ENCODE measurements at places on chromosomes 3 and 15.
A peak's percentile ranks its signal among the peaks of the same experiment; 100 is the strongest.

GRCh38 chr3:197305854-197306253 lies 7.4 kb upstream of the DLG1 start:
- no peak for DNase-seq

DNA sequence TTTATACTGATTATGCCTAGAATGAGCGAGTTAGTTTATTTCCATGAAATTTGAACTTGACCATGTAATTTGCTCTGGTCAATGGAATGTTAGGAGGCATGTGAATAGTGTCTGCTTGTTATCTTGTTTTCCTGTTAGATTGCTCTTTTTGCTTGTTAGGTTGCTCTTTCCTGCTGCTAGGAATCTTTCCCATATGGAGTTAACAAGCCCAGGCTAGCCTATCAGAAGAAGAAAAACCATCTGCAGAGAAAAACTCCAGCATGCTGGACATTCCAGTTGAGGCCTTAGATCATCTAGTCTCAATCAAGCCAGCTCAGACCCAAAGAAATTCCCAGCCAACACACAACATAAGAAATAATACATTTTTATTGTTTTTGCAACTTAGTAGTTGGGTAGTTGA lies 470.2 kb upstream of the AGTR1 start:
- DNase-seq = no peak

- DNase-seq = no peak
These were observed 31.6 kb downstream of the ANP32A start for GRCh38 chr15:68789091-68789490.

- DNase-seq = no peak
These were observed 179.5 kb upstream of the PDZRN3 start for GRCh38 chr3:73804204-73804603.

DNA sequence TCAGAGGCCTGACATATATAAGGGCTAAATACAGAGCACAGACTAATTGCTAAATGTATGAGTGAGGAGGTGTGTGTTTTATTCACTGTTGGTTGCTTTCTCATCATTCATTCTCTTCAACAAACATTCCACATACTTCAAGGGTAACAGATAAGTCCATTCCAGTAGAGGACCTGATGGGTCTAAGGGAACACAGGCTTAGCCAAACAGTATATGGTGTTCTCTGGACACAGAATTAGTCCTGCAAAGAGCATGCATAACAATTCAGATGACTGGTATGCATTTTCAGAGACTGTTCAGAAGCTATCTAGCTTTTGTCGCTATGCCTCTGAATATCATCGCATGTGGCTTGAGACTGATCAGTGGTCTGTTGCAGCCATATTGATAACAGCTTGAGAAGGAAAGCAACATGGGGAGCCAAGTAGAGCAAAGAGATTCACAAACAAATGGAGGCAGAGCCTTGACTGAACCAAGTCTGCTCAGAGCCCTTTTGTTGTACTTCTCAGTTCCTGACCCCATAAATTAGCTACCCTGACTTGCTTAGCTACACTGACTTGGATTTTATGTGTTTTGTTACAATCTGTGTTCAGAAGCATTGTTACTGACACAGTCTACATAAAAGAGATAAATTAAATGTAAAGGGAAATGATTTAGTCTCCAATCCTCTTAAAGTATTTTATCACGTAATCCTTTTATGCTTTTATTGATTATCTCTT lies 1178.7 kb downstream of the ROBO1 start:
- no peak for DNase-seq

GRCh38 chr3:59607656-59608055 lies 557.8 kb upstream of the CFAP20DC start:
- no peak for DNase-seq

DNA sequence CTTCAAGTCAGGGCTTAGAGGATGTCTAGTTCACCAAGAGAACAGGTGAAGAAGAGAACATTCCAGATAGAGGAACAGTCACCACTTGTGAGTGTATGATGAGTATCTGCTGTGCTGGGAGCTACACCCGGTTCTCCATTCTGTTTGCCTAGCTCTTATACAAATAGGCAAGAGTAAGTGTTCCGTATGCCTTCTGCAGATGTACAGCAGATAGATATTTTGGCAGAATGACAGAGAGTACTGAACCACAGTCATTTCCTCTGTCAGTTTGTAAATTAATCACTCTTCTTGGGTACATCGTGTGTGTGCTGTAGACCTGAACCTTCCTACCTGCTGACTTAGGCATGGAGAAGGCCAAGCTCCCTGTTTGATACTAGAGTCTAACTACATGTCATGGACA lies 108.3 kb upstream of the CTDSPL start:
- no peak for DNase-seq

DNA sequence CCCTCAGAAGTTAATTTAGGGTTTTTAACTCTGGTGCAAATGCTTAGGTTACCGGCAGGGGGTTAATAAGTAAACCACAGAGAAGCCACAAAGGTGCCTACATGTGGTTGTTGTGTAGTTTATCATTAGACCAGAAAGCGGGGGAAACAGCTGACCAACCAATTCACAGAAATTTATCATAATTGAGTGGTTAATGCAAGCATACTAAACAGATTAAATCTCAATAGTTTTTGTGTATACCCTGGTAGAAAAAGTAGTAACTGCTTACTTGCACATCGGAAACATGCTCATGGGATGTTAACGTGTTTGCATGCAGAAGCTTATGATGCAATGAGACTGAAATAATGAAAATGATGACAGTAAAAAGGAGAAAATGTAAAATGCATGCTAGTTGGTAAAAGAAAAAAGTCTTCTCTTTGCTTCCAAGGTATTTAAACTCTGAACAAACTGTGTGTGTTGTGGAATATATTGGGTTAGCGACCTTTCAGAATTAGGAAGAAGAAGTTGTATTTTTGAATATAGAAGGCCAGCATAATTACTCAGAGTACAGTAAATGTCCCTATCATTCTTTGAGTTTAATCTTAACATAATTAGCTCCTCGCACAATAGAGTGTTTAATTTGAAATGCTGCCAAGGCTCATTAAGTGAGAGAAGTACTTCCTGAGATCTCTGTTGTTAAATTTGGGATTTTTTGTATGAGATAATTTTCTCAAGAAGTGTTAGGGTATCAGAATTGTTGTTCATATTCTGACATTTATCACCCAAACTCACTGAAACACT lies 316.2 kb downstream of the PTPRG start:
- DNase-seq = no peak

- no peak for DNase-seq
These were observed 114.7 kb upstream of the TPM1 start for GRCh38 chr15:62927836-62928235.

- no peak for DNase-seq
These were observed 34.1 kb upstream of the RASGRP1 start for GRCh38 chr15:38598749-38599148.

GRCh38 chr15:74642348-74642733 lies 26.7 kb downstream of the CLK3 start:
- no peak for DNase-seq

- no peak for DNase-seq
These were observed 6.1 kb upstream of the EIF2B5 start for GRCh38 chr3:184129012-184129411.

DNA sequence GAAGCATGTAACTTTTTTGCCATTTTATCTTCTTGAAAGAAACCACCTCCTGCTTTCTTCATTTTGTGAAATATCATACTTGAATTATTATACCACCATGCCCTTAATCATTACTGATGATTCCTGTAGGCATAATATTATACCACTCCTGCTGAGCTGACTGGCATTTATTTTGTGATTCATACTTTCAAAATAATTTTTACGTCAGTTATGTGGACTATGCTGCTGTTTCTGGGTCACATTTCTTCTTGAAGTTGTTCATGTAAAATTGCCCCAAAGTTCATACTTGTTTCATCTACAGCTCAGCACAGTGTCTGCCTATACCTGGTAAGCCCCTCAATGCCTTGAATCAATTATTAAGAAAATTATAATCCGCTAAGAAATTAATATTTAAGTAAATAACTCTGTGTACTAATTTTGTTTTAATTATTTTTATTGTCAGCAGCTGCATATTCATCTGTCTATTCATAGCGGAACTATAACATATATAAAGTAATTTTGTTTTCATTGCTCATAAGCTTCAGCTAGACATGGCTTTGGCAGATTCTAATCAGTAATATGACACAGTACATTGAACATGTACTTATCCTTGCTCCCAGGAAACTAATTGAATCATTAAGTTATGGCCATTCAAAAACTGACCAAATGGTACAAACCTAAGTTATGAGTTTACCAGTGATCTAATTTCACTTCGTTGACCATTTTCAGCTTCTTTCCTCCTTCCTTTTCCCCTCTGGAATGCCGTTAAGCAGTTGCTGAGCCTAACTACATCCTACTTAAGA lies 160.0 kb downstream of the NAALADL2 start:
- no peak for DNase-seq

GRCh38 chr15:93848076-93848475 lies 383.3 kb upstream of the MCTP2 start:
- DNase-seq = no peak

DNA sequence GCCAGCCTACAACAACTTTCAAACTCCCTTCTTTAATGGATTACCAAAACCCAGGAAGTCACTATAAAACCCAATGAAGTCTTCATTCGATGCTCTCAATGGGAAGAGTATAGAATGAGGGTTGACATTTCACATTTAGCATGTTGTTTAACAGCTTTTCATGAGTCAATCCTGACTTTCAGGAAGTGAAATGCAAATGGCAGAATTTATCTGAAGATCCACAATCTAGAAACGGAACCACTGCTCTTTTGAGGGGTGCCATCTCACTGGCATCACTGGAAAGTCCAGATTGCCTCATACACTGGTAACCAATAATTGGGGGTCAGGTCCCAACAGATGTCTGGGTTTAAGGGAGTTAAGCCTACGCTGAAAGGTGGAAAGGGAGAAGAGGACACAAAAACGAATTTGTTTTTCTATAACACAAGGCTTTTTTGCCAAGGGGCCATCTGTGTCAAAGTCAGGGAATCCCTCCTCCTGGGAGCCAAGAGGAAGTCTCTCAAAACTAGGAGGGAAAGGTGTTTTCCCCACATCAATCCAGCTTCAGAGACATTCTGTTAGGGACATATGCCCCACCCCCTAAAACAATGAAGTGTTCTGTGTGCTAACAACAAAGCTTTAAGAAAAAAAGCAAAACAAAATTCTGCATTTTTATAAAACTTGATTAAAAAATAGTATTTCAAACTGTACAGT lies 12.0 kb upstream of the ATP1B3 start:
- DNase-seq = no peak

- DNase-seq = no peak
These were observed 6.5 kb upstream of the CORO2B start for GRCh38 chr15:68572309-68572708.

DNA sequence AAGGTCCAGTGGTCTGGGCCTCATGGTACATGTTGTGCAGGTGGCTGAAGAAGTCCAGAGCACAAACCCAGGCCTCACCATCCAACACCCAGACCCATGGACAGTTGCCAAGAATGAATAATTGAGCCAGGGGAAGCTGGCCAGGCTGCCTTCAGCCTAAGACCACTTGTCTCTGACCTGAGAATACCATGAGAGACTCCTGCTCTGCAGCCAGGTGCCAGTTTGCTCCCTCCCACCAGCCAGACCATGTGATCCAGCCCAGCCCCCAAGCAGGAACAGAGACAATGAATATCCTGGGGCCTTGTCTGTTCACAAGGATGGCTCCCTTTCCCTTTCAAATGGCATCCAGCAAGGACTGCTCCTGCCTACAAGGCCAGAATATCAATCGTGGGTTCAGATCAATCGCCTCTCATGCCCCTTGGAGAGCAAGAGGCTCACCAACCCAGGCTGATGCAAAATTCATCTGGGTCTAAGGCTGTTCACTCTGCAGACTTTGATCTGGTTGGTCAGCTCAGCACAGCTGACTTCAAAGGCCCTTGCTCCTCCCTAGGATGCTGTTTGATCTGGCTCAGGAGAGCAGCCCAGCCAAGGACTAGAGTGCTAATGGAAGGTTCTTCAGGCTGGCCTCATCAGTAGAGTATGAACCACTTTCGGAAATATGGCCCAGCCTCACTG lies 13.4 kb downstream of the TRAIP start:
- no peak for DNase-seq

DNA sequence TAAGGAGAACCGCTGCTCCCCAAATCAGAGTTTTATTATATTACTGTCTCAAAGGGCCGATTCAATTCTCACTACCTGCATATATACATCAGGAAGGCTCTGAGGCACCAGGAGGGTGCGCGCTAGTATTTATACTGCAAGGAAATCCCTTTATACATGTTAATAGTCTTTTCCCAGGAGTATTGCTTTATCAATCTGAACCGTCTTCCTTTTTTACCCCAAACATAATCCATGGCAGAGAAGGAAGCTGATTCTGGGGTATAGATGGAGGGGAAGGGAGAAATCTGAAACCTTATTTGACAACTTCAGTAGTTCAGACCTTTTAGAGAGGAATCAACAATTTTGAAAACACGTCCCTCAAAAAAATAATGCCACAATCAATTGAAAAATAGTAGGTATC lies at the start of gene POU1F1:
POU1F1 (minus strand) TSS at position 101 of the 400 bp plus-strand sequence. CDS start 122 bp downstream, outside the sequence.
- no peak for DNase-seq

GRCh38 chr3:127495821-127496655 lies 94.5 kb downstream of the TPRA1 start:
- DNase-seq = no peak

- DNase-seq = no peak
These were observed 15.4 kb downstream of the APH1B start for GRCh38 chr15:63292771-63293170.

DNA sequence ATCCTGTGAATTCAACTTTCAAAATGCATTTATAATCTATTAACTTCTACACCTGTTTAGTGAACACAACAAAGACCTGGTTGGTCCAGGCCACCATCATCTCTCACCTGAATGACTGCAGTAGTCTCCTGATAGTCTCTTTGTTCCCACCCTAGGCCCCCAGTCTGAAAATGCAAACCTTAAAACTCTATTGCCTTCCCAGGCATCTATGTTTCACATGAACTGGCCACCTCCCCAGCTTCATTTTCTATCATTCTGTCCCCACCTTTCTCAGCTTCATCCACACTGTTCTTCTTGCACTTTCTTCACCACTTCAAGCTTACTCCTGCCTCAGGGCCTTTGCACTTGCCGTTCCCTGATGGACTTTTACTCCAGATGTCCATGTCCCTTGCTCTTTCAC lies 45.0 kb downstream of the CLSTN2 start:
- DNase-seq = no peak

GRCh38 chr3:69051756-69052471 lies at the start of gene TMF1:
TMF1 (minus strand) TSS chr3:69052333; CDS start chr3:69052086, 247 bp downstream.
- DNase-seq = peak; percentile 99

GRCh38 chr3:142628801-142629200 lies 32.6 kb downstream of the PLS1 start:
- no peak for DNase-seq

GRCh38 chr3:186185194-186185787 lies 76.4 kb upstream of the ETV5 start:
- no peak for DNase-seq

GRCh38 chr15:20349774-20350498 lies 191.7 kb downstream of the GOLGA6L6 start:
- no peak for DNase-seq

GRCh38 chr15:20352241-20353200 lies 189.1 kb downstream of the GOLGA6L6 start:
- DNase-seq = no peak

GRCh38 chr15:82231842-82232241 lies 30.7 kb downstream of the EFL1 start:
- no peak for DNase-seq

- no peak for DNase-seq
These were observed 245.3 kb upstream of the RARB start for GRCh38 chr3:25182794-25183193.

GRCh38 chr3:31932990-31933389 lies 48.1 kb downstream of the OSBPL10 start:
- DNase-seq = no peak

GRCh38 chr3:41482134-41482533 lies 282.8 kb downstream of the CTNNB1 start:
- DNase-seq = no peak
